ENCODE measurements at places on chromosomes 2 and 18. TPM values are rescaled to one million over a fixed set of nuclear protein-coding genes. Genes with fewer than 3 reads are reported as not detected.

CASP8 gene
- 5.0 TPM for total RNA-seq

GALR1 gene
- total RNA-seq: 4.0 TPM

CHST10 gene
- 22.1 TPM for total RNA-seq

TRIM43 gene
- total RNA-seq: not detected

AMER3 gene
- 7.0 TPM for total RNA-seq

GRCh38 chr2:218505754-218506371 is 62.3 kb downstream of the USP37 start:
- no peak for DNase-seq

GRCh38 chr2:13768274-13768673 is 864.2 kb upstream of the LRATD1 start:
- DNase-seq: no peak

DNA sequence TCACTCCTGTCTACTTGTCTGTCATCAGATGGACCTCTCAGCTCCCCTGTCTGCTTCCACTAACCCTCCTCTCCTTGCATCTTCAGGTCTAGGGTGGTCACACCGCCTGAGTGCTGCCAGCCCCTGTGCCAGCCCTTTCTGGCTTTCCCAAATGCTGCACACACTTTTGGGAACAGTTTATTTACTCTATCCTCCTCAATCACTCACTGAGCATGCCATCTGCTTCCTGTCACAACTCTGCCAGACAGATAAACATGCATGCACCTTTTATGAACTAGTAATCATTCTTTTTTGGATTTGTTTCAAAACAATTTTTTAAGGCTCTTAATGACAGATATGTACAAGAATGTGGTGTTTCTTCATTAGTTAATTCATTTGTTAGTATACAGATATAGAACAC is 56.3 kb upstream of the CCDC195 start:
- no peak for DNase-seq

- no peak for DNase-seq
These were observed 26.7 kb downstream of the TMEM127 start for GRCh38 chr2:96239091-96239490.

- DNase-seq: no peak
These were observed 140.0 kb upstream of the FHL2 start for GRCh38 chr2:105538840-105539239.

DNA sequence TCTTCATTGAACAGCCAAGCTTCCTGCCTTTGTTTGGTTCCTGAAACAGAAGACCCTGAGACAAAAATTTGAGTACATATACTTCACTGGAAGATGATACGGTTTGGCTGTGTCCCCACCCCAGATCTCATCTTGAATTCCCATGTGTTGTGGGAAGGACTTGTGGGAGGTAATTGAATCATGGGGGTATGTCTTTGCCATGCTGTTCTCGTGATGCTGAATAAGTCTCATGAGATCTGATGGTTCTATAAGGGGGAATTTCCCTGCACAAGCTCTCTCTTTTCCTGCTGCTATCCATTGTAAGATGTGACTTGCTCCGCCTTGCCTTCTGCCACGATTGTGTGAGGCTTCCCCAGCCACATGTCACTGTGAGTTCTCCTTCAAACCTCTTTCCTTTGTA is 76.5 kb downstream of the BABAM2 start:
- no peak for DNase-seq

DNA sequence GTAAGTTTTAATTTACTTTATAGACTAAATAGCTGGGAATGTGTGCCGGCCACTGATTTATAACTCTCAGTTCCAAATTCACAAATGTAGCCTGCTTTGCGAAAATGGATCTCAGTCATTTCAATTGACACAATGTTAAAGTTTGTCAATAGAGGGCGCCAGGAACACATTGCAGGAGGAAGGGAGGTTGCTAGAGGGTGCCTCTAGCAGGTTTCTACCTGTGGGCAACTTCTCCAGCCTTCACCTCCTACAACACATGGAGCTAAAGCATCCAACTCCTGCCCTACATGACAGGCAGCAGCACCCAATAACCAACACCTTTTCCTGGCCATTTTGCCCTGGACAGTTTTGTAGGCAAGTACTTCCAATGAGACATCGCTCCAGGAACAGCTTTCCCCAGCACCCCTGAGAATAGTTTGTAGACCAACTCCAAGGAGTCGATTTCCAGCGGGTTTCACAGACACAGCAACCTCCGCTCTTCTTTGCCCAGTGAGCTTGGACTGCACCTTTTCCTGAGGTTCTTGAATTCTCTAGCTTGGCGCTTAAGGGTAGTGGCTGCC is 784.8 kb upstream of the CDH2 start:
- DNase-seq: no peak

DNA sequence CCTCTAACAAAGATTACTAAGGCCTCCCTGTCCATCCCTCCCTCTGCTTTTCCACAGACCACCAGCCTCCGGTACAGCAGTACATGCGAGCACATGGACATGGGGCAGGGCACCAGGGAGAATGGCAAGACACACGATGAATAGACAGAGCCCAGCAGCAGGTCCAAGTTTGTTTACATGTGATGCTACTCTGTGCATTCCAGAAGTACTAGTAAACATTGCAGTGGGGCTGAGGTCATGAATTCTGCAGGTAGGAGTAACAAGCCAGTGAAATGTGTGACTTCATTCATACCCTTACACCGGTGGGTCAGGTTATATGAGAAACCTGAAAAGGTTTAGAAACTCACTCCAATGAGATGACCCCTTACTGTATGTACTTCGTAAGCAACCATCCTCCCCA is 205.7 kb downstream of the BCL11A start:
- DNase-seq: no peak

Measured in progenitor cell of endocrine pancreas (in vitro differentiated cells).